ENCODE measurements at places on chromosomes 3 and 15.

DNA sequence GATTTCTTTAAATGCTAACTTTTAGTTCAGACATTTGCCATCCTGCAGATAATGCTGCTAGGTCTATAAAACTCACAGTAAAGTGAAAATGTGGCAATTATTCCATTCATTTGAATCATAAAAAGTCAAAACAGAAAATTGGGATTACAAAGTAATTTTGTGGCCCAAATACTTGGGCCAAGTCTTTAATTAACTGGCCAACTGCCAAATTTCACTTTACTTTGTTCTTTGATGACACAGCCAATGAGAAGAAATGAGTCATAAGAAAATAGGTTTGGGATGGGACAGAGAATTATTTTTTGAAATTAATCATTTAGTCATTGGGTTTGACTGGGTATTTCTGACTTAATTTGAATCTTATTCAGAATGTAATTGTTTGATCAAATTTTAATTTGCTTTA lies 89.8 kb upstream of the SLC2A2 start:
- no peak for DNase-seq

DNA sequence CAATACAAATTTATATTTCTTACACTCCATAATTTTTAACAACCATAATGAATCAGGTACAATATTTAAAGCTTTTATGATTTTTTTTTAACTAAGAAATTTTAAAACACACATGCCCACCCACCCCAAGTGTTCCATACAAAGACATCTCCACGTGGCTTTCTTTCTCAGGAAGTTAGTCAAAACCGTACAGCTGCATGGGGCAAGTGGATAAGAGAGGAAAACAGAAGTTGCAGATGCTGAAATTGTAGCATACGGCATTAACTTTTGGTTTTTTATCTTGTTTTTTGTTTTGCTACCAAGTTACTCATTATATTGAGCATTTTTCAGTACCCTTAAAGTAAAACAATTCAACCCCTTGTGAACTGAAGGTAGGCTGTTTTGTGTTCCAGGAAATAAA lies 14.8 kb downstream of the GNB4 start:
- DNase-seq = no peak

- DNase-seq = no peak
Observed at GRCh38 chr3:13275376-13276005, 144.6 kb downstream of the NUP210 start.

GRCh38 chr15:89075101-89075640 lies 13.1 kb upstream of the ABHD2 start:
- DNase-seq = no peak

GRCh38 chr3:179957264-179957845 lies 79.4 kb downstream of the PEX5L start:
- DNase-seq = peak; percentile 72

DNA sequence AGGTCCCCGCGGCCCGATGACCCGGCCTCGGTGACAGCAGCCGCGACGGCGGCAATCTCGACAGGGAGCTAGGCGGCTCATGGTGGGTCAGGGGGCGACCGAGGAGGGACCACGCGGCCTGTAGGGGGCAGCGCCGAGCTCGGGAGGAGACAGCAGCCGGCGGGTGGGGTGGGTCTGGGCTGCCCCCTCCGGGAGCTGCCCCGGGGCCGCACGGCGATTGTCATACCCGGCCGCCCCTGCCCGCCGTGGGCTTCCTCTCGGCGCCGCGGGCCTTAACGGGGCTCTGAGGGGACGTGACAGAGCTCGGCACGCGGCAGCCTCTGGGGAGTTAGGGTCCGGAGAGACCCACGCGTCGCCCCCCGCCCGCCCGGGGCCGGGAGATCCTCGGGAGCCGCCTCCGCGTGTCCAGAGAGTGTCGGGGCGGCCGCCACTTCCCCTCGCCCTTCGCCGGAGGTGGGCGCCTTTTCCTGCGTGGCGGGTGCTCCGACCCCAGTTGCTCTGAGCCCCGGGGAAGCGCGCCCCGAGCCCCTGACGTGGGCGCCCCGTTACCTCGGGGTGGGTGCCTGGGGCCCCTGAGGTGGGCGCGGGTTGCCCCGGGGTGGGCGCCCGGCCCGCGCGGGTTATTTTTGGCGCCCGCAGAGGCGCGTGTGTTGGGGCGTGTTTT lies 539 bp upstream of the PLCL2 start:
- DNase-seq = no peak

GRCh38 chr3:105274958-105275357 lies 91.8 kb upstream of the ALCAM start:
- DNase-seq = no peak

DNA sequence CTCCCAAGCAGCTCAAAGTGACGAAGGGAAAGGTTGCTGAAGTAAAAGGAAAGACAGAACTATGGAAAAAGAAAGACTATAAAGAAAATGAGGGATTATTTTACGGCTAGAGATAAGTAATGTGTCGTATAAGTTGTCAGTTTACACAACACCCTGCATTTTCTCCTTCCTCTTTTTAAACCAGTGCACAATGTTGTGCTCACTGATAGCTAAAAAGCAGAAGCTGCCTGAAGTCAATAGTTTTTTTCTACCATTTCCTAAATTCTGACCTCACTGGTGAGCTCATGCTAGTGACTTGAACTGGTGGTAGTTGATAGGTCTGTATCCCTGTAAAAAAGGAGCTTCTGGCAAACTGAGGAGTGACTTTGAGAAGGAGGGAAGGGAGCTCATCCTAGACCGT lies 368.6 kb upstream of the GBE1 start:
- no peak for DNase-seq

DNA sequence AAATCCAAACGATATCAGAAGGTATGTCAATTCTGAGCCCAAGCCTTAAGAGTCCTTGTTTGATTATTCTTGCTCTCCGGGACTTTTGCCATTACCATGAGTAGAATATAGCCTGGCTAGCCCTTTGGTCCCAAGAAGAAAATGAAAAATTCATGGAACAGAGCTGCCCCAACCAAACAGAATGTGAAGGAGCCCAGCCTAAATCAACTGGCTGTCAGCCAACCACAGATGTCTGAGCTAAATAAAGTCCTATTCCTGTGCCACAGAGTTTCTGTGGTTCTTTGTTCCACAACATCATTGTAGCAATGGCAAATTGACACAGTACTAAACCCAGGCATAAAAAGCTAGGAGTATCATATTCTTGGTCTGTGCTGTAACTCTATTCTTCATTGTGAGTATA lies 185.2 kb downstream of the CPNE4 start:
- DNase-seq = no peak

GRCh38 chr3:155292133-155292532 lies 1.4 kb downstream of the STRIT1 start:
- DNase-seq = no peak

DNA sequence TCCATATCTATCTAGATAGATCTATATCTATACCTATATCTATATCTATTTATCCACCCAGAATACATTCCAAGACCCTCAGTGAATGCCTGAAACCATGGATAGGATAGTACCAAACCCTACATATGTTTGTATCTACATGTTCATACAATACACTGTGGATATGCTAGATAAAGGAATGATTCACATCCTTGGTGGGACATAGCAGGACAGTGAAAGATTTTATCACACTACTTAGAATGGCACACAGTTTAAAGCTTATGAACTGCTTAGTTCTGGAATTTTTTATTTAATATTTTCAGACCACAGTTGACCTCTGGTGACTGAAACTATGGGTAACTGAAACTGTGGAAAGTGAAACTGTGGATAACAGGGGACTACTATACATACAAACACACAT lies 198.8 kb upstream of the TTC14 start:
- no peak for DNase-seq

DNA sequence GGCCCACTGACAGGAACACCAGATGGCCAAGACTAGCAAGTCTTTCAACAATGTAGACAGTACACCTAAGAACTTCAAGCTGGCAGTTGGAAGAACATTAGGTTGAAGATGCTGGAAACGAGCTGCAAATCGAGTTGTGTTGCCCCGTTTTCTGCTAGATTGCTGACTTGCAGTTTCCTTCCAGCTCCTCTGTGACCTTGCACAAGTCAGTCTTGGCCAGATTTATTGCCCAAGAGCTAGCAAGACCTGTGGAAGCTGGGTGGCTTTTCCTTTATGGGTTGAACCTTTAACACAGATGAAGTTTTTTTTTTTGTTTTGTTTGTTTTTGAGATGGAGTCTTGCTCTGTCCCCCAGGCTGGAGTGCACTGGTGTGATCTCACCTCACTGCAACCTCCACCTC lies 2.9 kb upstream of the RBM6 start:
- no peak for DNase-seq

DNA sequence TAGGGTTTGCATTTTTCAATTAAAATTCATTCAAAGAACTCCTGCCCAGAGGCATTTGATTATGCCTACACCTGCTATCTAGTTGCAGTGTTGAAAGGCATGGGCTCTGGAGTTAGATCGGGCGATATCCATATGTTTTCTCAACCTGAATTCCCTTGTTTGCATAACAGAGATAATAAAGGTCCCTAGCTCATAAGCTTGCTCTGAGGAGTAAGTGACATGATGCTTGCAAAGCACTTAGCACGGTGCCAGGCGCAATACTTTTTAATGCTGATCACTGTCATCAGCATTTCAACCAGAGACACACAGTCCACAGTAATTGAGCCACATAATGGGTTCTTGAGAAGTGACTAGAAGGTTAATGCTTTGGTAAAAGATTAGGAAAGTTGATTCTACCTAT lies 106.3 kb upstream of the SAMMSON start:
- DNase-seq = no peak

DNA sequence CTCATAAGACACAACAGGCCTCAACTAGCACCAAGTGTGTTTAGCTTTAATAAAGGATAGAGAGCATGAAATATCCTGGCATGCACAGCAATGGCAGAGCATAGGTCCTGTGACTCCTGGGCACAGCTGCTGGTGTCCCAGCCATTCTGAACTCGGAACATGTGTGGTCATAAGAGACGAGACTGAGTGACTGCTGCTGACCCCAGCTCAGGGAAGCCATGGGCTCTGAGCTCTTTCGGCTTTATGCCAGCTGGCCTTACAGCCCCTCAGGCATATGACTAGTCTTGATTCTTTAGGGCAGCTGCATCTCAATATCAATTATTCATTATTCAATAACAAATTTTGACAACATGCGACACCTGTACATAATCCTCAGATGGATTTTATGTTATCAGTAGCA lies 62.4 kb upstream of the TOPAZ1 start:
- no peak for DNase-seq

DNA sequence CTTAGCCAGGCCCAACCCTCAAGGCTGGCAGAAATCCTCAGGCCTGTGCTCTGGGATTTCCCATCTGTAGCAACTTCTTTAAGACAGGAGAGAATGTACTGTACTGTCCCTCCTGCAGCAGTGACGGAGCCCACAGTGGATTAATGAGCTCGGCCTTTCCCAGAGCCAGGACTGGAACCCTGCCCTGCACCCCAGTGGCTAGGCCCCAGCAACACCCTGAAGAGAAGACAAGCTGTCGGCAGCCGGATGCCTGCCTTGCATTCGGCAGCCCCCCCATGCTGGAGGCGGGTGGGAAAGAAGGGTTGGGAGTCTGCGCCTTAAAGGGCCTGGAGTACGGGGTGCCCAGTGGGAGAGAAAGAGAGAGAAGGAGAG lies 32.0 kb downstream of the KLHL25 start:
- no peak for DNase-seq

GRCh38 chr15:29056839-29057450 lies 171.2 kb downstream of the APBA2 start:
- no peak for DNase-seq

DNA sequence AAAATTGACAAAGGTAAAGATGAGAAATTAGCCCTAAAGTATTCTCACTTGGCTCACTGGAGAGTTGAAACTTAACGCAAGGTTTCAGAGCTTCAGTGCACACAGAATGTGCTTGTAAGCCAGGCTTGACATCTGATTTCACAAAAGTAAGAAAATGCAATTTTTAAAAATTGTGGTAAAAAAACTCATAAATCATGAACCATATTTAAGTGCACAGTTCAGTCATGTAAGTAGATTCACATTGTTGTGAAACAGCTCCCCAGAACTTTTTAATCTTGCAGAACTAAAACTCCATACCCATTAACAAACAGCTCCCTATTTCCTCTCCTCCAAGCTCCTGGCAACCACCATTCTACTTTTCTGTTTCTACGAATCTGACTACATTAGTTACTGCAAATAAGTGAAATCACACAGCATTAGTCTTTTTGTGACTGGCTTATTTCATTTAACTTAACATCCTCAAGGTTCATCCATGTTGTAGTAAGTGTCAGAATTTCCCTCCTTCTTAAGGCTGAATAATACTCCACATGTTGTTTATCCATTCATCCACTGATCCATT lies 14.5 kb downstream of the RTP3 start:
- DNase-seq = no peak

- no peak for DNase-seq
Observed at GRCh38 chr3:50278880-50279224, at the start of gene LSMEM2. Gene LSMEM2, plus strand, starts transcription at chr3:50279087. Its CDS starts 27 bp downstream, at chr3:50279114.

GRCh38 chr3:15299036-15299435 lies 33.4 kb downstream of the SH3BP5 start:
- no peak for DNase-seq
